Naive thymus-derived CD8-positive, alpha-beta T cell (primary cell): ENCODE measurements at places on chromosomes 4 and X. TPM values are rescaled to one million over a fixed set of nuclear protein-coding genes. Genes with fewer than 3 reads are reported as not detected.

The NKX3-2 gene
- polyA plus RNA-seq, result not detected

The APBB2 gene
- not detected for polyA plus RNA-seq

The UTP3 gene
- 13.9 TPM for polyA plus RNA-seq

The PCSK1N gene
- 12.6 TPM for polyA plus RNA-seq
